ENCODE measurements at places on chromosomes 6 and 20.

- no peak for DNase-seq
Measured at GRCh38 chr6:166474721-166475565, 92.2 kb upstream of the MPC1 start.

GRCh38 chr6:106959985-106960384, 14.5 kb downstream of the CD24 start:
- DNase-seq, result no peak

GRCh38 chr6:109397020-109397419, 14.8 kb upstream of the CD164 start:
- no peak for DNase-seq

- DNase-seq, result peak; percentile 23
Measured at GRCh38 chr20:58086763-58087561, 141.5 kb downstream of the ANKRD60 start.

- DNase-seq, result no peak
Measured at GRCh38 chr6:19995575-19996257, 158.5 kb downstream of the ID4 start.

GRCh38 chr6:113994934-113995342, 24.0 kb upstream of the HDAC2 start:
- peak; percentile 31 for DNase-seq

- DNase-seq, result peak; percentile 61
Measured at GRCh38 chr6:79570129-79571029, 33.1 kb upstream of the LCA5 start.

DNA sequence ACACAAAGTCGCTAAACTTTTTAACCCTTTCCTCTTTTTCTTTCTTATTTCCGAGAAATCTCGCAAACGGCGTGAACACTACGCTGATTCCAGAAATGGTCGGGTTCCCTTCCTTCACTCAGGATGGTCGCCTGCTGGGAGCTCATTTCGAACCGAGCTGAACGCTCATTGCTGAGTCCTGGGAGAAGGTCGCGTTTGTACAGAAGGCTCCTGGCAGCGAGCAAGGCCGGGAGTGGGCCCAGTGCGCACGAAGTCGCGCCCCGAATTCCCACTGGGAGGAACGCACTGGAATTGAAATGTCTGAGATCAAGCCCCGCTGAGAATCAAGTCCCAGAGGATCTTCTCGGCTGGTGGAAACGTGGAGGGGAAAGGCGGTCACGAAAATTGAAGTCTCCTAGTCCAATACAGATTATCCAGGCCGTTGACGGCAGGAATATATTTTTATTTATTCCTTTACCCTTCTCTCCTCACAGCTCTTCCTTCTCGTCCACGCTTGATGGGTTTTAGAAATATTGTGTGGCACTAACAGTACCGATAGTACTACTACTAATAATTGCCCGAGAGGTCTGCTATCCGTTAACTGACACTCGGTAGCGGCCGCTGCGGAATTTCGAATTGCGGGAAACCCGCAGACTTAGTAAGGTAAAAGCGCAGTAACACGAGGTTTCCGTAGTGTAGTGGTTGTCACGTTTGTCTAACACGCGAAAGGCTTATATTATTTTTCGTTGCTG, 207.2 kb upstream of the ZNF184 start:
- DNase-seq, result no peak

GRCh38 chr6:4459032-4459431, 317.2 kb upstream of the CDYL start:
- no peak for DNase-seq

GRCh38 chr6:31634131-31634530, 13.6 kb downstream of the PRRC2A start:
- DNase-seq, result no peak

- DNase-seq, result no peak
Measured at GRCh38 chr6:160297310-160297709, 38.7 kb upstream of the SLC22A2 start.

DNA sequence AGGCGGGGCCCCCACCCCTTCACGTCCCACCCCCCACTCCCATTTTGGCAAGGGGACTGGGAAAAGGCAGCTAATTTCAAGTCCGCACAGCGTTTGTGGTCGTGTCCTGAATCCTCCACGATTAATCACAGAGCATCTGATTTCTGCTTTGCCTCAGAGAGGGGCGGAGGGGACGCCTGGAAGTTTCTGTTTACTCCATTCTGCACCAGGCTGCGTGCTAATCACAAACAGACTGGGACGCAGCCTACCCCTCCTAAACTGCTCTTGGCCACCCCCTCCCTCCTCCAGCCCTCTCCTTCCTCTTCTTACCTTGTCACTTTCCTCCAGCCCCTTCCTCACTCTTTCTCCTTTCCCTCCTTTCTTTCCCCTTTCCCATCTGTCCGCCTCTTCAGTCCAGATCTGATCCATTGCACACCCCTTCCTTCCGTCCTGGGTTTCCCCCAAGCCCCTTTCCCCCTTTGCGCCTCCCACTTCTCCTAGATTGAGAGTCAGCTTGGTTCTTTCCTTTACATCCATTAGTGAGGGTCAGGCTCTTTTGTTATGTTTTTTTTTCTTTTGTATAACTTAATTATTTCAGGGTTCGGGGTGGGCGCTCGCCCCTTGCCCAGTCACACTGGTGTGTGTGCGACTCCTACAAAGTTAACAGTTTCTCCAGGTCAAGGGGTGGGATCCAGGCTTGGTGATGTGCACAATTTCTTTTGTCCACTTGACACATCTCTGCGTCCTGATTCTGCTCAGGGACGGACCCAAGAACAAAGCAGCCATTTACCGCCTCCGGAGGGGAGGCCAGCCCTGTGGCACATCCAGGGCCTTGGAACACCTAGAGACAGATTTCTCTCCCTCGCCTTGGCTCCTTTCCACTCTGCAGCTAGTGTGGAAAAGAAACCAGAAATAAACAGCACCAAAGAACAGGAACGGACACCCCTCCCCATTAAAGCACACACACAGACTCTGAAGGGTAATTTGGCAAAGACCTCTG, 520 bp upstream of the RIPOR3 start:
- no peak for DNase-seq

GRCh38 chr6:156421933-156422332, 355.2 kb upstream of the ARID1B start:
- DNase-seq, result no peak

DNA sequence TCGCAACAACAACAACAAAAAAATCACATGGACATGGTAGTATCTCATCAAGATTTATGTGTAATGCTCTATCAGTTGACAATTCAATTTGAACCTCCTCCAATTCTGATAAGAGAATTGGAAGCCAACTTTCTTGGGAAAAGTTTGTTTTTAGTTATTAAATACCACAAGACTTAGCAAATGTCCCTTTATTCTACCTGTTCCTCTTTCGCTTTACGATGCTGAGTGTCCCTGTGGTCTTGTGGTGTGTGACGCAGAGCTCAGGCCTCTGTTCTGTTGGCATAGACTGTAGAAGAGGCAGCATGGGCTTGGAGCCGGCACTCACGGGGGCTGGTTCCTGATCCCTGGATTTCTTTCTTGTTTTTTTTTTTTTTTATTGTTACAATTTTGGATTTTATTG, 76.7 kb downstream of the PSMB1 start:
- DNase-seq, result no peak

DNA sequence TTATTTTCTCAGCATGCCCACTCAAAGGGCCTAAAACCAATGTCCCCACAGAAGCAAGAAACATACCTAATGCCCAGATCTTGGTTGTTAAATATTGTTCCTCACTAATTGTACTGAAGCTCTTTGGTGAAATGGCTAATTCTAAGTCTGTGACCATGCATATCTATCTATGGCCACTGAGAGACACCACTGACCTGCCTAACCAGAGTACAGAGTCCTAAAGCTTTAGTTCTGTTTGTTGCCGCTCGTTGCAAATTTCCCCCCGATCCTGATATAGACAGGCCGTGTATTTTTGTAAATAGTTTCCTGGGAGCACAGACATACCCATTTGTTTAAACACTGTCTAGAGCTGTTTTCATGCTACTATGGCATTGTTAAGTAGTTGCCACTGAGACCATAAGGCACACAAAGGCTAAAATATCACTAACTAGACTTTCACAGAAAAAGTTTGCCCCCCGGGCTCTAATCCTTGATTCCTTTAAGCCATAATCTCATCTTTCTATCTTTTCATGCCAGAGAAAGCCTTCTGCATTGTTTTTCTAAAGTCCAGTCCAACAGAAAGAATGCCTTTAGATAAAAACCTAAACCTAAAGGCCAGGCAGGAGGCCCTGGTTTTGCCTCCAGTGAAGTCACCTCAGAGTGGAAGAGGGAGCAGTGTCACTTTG, 48.7 kb downstream of the DNAAF9 start:
- no peak for DNase-seq

- DNase-seq, result no peak
Measured at GRCh38 chr20:46694484-46694883, 5.2 kb upstream of the TP53RK start.

DNA sequence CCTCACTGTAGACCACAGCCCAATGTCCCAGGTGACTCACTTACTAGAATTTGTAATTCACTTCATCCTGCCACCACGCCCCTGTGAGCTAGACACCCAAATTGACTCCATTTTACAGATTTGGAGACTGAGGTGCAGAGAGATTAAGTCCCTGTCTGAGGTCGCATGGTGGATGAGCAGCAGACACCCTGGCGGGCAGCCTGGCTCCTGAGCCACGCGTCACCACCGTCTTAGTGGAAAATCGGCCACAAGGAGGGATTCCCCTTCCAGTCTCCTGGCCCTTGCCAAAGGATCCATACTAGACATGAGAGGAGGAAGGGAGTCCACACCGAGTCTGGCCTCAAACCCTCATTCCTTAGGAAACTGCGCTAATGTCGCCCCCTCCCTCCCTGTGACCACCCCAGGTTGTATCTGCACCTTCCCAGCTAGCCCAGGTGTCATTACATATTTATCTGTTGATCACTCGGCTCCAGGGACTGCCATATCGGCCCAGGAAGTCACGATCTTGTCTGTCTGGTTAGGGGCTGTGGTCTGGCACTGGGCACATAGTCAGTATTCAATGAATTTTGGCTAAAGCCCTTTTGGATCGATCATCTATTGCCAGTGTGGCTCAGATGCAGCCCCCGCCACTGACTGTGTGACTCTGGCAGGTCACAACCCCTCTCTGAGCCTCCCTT, 25.7 kb upstream of the PTGIS start:
- no peak for DNase-seq

- no peak for DNase-seq
Measured at GRCh38 chr20:30812739-30813411, 444.6 kb upstream of the DEFB115 start.

- peak; percentile 32 for DNase-seq
Measured at GRCh38 chr6:83853178-83854000, at the start of gene RIPPLY2. Gene RIPPLY2, plus strand, starts transcription at chr6:83853360. Its CDS starts 57 bp downstream, at chr6:83853417.

- no peak for DNase-seq
Measured at GRCh38 chr6:7073821-7074525, 33.8 kb upstream of the RREB1 start.

DNA sequence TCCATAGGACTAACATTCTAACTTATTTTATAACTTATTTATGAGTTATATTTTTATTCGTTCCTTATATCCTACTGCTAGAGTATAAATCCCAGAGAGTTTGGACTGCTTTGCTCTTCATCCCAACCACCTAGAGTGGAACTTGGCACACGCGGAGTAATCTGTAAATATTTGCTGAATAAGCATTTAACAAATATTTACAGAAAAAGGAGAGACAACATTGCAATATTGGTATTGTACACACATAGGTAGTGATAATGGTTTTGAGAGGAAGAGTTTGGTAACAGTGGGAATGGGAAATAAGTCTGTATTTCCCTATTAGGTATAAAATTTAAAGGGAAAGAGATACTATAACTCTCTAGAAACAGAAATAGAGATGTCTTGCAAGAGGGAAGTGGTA, 634.8 kb upstream of the CITED2 start:
- no peak for DNase-seq

GRCh38 chr6:145206247-145206907, 528.9 kb downstream of the EPM2A start:
- DNase-seq, result no peak

DNA sequence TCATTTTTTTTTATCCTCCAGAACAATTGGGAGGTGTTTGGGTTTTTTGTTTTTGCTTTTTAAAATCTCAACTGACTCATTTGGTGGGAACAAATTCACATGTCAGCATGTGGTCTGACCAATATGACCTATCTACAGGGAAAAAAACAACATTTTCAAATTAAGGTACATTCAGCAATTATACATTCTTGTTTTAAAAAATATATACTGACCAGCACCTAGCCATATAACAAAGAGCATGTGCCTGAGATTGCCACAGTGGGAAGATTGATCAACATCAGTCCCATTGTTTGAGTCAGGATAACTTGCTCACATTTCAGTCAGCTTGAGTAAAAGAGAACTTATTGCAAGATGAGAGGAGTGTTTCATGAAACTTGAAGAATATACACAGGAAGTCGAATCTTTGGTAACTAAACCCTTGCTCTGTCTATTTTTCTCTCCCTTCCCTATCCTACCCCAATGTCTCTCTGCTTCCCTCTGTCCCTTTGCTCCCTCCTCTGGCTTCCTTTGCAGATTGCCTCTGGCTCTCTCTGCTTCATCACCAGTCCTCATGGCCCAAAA, 163.2 kb upstream of the TAB2 start:
- DNase-seq, result no peak

GRCh38 chr6:13883966-13884365, 40.8 kb upstream of the RNF182 start:
- no peak for DNase-seq

DNA sequence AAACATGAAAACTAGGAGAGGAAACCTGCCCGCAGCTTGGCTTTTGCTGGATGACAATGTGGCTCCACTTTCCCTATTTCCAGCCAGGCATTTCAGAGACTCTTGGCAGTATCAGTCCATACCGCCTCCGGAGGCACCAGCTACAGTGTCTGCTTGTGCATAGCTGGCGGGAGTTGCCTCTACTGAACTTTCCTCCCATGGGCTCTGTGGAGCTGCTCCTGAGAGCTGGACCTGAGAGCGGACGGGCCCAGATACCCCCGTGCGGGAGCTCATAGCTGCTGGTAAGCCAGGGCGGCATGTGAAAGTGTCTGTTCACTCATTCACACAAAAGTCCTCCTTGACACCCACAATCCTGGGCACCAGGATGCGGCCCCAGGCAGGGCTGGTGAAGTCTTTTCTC, 130.3 kb upstream of the PMEPA1 start:
- no peak for DNase-seq
